ENCODE measurements at places on chromosomes 5 and 9.

DNA sequence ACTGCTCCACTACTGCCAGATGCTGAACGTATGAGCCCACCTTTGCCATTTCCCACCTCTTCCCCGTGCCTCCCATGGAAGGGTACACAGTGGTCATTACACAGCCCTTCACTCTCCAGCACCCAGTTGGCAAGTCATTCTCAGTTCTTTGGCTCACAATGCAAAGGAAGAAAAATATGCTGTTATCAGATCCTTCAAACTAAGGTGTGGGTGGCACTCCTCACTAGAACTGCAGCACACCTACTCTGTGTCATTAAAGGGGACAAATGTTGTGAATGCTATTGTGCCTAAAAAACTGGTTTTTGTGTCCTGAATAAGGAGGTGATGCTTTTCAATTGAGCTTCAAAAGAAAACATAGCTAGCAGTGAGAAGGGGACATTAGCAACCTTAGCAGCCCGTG lies 183.1 kb upstream of the SNX2 start:
- no peak for DNase-seq

DNA sequence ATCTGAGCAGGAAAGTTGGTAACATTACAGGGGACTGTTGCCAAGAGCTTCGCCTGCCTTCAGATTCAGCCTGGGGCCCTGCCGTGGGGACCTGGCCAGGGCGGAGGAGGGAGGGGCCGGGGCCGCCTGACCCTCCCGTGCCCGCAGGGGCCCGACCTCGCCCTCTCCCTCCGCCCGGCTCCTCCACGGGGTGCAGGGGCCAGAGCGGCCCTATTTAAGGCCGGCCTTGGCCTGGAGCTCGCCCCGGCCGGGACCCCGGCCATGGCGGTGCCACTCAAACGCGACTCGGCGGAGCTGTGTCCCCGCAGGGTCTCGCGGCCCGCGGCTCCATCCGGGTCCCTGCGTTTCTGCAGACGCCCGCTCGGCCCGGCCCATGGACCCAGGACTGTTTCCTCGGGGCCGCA lies 757 bp downstream of the TMEM250 start:
- no peak for DNase-seq

DNA sequence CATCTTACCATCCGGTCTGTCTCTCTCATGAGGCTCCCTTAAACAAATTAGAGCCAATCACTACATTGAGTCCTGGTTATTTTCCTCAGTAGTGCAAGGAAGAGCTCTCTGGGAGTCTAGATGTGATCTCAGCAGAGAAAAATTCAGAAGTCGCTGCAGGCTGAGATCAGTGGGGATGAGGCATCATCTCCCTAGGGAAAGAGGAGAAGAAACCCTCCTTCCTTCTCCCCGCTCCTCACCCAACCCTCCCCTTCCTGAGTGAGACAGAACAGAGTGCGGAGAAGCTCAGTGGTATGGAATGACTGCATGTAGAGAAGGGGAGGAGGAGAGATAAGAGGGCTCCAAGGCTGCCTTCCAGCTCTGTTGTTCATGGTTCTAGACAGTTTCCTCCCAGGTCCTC lies 80.5 kb downstream of the PAPPA start:
- no peak for DNase-seq

- no peak for DNase-seq
Observed at GRCh38 chr9:70411121-70411929, 3.1 kb downstream of the KLF9 start.

DNA sequence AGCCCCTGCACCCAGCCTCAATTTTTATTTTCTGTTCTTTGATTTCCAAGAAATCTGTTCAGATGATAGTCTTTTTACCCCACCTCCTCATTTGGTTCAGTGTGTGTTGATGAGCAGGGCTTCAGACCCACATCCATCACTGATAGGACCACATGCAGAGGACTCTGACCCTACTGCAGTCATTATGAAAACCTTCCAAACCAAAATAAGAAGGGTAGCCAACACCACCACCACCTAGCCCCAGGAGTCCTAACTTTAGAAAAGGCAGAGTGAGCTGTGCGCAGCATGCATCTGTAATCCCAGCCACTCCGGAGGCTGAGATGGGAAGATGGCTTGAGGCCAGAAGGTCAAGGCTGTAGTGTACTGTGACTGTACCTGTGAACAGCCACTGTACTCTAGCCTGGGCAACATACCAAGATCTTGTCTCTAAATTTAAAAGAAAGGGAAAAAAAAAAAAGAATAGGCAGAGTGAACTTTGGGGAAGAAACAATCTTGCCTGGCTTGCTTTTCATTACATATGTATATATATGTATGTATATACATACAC lies 13.0 kb downstream of the CDKN2AIPNL start:
- no peak for DNase-seq

DNA sequence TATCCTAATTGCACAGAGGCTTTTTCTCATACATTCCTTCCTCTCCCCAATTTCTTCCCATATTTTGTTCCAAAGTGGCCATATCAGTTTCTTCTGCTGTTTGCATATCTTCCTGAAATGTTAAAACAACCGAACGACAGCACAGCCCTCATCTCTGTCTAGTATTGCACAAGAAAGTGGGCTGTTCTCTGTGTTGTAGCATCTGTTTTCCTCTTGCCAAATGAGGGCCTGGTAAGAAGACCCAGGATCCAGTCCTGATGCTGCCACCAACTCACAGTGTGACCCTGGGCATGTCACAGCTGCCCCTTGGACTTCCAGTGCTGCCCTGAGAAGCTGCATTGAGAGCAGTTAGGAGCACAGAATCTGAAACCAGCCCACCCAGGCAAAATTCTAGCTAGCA lies 4.1 kb downstream of the SLC31A2 start:
- no peak for DNase-seq

GRCh38 chr5:31412324-31412723 lies 119.6 kb downstream of the DROSHA start:
- peak; percentile 68 for DNase-seq

GRCh38 chr9:78025186-78025585 lies 6.4 kb downstream of the GNAQ start:
- DNase-seq: no peak

DNA sequence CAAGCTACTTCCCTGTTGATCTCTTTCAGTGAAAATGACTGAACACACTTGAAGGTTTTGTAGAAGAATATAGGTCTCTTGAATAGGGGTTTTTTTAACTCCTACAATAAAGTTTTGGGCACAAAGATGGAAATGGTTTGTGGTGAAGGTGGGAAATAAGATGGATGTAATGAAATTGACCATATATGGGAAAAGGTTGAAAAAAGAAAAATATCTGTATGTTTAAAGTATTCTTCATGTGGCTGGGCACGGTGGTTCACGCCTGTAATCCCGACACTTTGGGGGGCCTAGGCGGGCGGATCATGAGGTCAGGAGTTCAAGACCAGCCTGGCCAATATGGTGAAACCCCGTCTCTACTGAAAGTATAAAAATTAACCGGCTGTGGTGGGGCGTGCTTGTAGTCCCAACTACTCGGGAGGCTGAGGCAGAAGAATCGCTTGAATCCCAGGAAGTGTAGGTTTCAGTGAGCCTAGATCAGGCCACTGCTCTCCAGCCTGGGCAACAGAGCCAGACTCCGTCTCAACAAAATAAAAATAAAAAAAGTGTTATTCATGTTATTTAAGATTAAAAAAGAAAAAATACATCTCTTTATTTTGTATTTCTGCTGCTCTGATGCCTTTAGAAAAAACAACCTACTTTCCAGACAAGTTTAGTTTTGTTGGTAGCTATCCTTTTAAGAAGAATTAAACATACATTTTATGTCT lies 2.2 kb downstream of the RBM27 start:
- no peak for DNase-seq

- DNase-seq: no peak
Observed at GRCh38 chr5:141623611-141624010, 4.8 kb upstream of the DIAPH1 start.

DNA sequence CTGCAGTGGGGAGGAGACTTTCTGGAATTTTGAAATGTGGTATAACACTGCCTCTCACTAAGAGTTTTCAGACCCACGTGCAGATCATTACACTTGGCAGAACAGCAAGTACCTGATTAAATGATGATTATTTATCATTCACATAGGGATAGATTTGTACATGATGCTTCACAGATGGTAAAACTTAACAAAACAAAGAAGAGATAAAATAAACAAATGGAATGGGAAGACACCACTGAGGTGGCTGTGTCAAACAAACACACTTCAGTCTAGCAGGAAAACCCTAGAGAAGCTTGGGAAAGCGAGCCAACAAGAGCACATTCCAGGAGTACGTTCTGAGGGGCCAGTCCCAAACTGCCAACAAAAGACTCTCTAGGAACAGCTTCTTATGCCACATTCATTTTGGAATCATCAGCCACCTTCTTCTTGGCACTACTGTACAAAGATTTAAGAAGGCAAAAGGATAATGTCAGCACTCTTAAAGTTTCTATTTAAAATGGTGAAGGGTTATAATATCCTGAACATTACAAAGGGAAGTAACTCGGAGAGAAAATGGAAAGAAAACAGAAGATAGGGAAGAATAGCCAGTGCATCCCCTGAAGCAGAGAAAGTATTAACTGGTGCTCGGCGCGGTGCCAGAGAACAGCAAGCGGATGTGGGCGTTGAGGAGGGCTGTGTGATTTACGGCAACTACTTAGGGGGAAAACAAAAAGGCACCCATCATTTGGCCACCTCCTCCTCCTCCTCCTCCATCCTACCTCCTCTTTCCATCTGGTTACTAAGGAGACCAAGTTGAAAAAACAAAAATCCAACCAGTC lies 1.6 kb downstream of the MED27 start:
- no peak for DNase-seq

DNA sequence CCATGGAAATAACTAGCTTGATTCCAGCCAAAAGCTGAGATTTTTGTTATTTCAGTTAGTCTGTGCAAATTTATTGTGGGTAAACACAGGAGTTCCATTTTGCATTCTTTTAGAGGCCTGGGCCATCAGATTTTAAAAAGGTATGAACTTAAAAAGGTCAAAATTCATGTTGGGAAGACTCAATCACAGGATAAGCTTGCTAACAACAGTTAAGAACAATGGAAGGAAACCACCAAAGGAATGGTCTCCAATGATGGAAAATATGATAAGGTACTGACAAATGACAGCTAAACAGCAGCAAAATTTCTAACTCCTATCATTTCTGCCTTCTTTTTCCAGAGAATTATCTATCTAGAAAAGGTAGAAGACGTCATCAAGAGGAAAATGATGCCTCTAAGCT lies 16.0 kb downstream of the ABITRAM start:
- peak; percentile 36 for DNase-seq

- no peak for DNase-seq
Observed at GRCh38 chr5:126199467-126199866, 223.7 kb upstream of the GRAMD2B start.

GRCh38 chr5:139974661-139975060 lies 68.4 kb downstream of the NRG2 start:
- no peak for DNase-seq

- no peak for DNase-seq
Observed at GRCh38 chr9:91757782-91758181, 192.2 kb downstream of the ROR2 start.

GRCh38 chr5:54719384-54720283 lies 202.1 kb downstream of the SNX18 start:
- no peak for DNase-seq

DNA sequence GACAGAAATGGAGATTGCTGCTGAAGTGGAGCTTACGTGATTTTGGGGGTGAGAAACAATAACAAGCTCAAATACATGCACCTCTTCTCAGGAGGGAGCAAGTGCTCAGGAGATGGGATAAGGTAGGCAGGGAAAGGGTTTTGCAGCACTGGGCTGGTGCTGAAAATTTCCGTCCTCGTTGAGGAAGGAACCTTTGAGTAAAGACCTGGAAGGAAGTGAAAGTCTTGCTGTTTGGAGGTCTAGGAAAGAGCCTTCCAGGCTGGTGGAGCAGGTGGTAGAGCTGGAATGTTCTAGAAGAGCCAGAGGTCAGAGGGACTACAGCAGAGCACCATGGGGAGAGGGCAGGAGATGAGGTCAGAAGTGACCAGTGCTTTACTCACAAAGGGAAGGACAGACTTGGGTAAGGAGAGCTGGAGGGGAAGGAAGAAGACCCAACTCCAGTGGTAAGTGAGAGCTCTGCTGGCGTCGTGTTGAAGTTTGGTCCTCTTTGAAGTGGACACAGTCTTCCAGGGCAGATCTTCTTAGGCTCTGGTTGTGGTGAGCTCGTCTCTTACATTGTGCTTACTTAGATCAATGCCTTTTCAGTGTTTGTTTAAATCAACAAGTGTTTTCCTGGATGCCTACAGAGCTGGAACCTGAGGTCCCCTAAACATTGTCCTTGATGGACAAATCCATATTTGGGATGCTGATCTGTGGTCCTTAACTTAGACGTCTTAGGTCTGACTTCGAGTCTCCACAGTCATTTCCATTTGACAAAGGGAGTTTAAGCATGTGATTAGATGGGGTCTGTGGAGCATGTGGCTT lies 21.0 kb downstream of the ANKRD33B start:
- no peak for DNase-seq

DNA sequence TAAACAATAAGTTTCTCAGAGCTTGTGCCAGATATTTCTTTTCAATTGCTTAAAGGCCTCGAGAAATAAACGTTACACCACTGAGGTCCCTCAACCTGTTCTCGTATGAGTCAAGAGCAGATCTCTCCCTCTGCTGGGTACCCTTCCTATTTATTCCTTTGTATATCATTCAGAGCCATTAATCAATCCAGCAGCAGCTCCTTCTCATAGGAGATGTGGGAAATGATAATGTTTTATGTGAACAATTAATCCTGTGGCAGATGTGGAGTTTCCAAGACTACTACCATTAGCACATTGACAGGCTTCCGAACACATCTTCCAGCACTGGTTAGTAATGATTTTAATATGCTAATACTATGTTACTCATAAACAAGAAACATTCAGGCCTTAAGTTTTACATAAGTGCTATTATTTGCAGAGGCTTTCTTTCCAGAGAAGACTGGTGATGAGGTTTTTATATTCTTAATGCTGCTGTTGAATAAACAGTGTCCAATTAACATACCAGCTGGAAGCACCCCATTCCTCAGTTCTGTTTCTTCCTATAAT lies 196.5 kb downstream of the ZNF608 start:
- no peak for DNase-seq

GRCh38 chr9:134800791-134801339 lies 79.7 kb upstream of the FCN2 start:
- DNase-seq: no peak

DNA sequence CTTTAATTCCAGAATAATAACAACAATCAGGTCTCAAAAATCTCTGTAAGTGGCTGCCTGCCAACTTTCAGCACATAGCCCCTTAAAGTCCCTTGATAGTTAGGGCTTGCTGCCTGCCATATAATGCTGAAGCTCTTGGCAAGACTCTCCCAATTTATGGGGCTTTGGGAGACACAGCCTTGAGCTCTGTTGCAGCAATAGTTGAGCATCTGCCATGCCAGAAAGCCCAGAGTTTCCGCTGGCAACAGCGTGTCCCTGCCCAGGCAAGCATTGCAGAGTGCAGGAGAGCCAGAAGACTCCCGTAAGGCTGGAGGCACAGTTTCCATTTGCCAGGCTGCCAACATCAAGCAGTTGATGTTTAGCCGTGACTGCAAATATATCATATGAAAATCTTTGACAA lies 678.5 kb upstream of the NUDT12 start:
- no peak for DNase-seq
